Thoracic aorta (tissue), 2 donors: ENCODE measurements at places on chromosomes 1 and 21.

DNA sequence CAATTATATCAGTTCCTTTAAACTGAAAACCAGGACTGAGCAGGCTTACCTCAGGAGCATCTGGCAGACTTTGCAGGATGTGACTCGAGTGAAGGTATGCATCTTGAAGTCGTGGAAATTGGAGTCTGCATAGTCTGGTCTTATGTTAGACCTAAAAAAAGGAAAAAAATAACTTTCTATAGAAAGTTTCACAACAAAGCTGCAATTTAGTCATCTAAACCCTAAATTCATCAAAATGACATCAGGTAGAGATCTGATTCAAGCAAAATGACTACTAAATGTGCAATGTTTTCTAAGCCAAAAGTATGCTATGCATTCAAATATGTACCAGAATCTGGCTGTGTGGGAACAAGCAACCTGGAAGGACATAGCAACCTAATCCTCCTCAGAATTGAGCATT lies 260.1 kb downstream of the VAV3 start:
- no peak for DNase-seq

DNA sequence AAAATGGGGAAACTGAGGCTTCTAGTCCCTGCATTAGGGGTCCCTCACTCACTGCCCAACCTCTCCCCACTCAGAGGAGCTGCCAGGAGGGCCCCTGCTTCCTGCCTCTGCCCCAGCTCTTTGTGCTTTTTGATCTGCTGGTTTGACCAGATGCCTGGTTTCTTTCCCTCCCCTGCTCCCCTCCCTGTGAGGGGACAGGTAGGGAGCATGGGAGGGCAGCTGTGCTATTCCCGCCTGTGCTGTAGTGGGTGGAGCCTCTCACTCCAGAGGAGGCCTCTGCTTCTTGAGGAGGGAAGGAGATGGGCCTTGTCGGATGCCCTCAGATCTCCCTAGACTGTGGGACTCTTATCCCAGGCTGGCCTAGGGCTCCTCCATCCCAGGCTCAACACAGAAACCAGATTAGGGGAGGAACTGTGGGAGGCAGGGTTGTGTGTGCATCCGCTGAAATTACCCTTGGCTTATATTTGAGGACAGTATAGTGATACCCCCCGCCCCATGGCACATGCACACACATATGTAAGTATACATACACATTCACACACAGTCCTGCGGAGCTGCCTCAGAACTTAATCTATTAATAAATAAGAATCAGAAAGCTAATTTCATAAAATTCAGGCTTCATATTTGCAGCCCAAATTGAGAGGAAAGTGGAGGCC lies 4.6 kb downstream of the BOLA1 start:
- DNase-seq, result no peak

GRCh38 chr1:88998716-88999115 lies 6.3 kb upstream of the KYAT3 start:
- no peak for DNase-seq

- DNase-seq, result no peak
These were observed 6.9 kb upstream of the SLC35D1 start for GRCh38 chr1:67060811-67061218.

GRCh38 chr1:2574350-2574749 lies 12.2 kb upstream of the PRXL2B start:
- DNase-seq, result no peak

DNA sequence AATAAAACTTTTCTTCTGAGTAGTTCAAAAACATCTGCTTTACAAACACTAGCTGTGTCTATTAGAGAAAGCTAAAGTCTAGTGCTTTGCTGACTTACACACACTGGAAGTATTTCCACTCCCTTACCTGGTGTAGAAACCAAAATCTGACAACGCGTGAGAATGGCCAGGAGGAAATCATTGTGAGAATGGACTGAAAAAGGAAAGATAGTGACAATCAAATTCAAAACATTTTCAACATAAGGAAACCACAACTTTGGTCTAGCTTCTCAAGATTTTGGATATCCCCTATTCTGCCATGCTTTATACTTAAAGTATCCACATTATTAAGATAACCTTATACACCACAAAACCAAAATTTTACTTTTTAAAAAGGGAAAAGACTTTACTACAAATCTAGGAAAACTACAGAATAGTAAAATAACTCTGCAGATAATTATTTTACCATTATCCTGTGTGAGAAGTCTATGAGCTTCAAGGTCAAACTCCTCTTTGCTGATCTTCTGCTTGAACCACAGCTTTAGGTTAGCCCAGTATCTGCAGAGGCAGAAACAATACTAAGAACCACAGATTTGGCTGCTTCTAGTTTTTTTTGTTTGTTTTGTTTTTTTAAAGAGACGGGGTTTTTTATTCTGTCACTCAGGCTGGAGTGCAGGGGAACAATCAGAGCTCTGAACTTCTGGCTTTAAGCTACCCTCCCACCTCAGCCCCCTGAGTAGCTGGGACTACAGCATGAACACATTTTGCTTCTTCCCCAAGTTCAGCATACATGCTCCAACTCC lies 6.6 kb downstream of the TADA1 start:
- no peak for DNase-seq

DNA sequence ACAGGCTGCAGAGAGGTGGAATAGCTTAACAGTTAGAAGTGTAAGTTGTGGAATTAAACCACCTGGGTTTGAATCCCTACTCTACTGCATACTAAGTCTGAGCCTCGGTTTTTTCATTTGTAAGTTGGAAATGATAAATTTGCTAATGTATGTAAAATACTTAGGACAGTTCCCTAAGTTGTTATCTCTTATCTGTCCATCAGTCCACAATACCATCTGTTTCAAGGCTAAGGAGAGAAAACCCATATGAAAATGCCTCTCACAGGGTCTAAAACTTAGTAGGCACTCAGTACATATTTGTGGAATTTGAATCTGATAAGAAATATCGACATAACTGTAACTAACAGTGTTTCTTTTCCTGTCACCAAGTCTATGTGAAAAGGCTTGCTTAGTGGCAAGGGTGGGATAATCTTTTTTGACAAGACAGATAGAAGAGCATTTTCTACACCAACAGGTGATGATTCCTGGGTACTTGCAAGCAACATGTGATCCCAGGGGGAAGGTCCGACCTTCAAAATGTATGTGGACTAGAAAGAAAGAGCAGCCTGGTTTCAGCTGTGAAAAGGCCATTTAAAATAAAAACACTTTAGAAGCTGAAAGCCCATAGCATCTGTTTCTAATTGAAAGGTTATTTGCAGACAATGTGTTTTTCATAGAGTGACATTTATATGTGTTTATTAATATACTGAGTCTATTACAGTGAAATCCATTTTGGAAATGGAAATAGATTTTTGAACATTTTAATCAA lies 202.9 kb downstream of the HHAT start:
- DNase-seq, result no peak

GRCh38 chr1:109470245-109470644 lies 3.9 kb downstream of the SYPL2 start:
- no peak for DNase-seq

DNA sequence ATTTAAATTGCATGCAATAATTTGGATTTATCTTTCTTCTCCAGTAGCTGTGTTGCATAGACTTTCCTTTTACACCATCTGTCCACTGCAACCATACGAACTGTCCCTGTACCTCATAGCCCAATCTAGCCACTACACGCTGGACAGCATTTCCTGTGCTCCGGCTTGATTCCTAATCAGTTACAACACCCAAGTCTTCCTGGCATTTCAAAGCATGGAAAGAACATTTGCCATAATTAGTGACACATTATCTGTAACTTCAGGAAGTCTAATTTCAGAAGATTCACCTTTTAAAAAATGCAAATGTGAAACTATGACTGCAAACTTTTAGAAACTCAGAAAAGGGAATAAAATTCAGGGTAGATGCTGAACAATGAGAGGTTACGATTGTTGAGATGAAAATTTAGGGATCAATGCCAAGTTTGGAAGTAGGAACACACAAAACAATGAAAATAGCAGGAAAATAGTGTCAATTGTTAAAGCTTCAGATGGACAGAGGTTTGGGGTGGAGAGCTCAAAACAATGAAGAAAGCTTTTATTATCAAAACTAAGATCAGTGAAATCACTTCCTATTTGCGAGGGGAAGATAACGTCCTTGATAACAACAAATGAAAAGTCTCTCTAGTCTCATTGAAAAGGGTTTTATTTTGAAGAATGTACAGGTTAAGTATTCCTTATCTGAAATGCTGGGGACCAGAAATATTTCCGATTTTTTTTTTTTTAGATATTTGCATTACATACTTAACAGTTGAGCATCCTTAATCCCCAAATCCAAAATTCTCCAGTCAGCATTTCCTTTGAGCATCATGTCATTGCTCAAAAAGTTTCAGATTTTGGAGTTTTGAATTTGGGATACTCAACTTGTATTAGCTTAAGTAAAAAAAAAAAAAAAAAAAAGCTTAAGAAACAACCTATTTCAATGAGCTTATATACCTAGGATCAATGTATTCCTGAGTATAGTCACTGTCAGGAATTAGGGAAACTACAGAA lies 107.3 kb downstream of the FNBP1L start:
- no peak for DNase-seq
